T-cell (primary cell): ENCODE measurements at places on chromosomes 4 and X. TPM values are rescaled to one million over a fixed set of nuclear protein-coding genes. Genes with fewer than 3 reads are reported as not detected.

DNA sequence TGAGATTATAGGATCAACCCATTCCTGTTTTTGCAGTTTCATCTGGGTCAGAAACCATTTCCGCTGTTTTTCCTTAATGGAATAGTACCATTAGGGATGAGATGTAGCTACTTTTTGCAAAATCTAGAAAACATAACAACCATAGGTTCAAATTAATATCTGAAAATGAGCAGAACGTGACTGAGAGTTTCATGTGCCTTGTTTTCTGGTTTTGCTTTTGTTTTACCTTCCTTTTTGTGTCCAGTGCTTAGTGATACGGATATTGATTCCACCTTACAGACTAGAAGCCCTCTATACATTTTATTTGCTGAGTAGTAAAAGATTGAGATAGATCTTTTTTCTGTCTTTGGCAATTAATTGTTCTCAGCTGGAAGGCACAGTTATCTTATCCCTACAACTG is 46.5 kb downstream of the SNX25 start:
- no peak for DNase-seq

The COL25A1 gene
- total RNA-seq = 0.53 TPM

- DNase-seq = no peak
These were observed 395.2 kb upstream of the INTU start for GRCh38 chr4:127237581-127237980.

The P2RY10 gene
- total RNA-seq = 60.7 TPM

DNA sequence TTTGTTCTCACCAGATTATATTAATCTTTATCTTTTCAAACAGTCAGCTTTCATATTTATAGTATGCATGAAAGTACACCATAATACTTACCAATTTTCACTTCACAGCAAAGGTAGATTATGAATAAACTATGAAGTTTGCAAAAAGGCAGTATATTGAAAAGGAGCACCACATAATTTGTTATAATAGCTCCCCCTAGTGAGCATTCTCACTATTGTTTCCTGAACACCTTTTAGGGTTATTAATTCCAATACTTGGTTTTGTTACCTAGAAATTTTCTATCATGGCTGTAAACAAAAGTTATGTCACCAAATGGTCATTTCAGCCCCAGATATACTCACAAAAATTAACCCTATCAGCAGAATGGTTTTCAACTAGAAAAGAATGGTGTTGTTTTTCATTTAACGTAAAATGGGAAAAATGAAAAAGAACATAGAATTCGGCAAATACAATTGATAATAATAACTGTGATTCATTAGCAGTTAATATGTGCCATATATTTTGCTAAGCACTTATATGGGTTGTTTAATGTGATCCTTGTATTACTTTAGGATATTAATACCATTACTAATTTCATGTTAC is 30.2 kb upstream of the NKX6-1 start:
- DNase-seq = no peak

GRCh38 chr4:176205299-176205698 is 9.9 kb upstream of the SPATA4 start:
- no peak for DNase-seq

DNA sequence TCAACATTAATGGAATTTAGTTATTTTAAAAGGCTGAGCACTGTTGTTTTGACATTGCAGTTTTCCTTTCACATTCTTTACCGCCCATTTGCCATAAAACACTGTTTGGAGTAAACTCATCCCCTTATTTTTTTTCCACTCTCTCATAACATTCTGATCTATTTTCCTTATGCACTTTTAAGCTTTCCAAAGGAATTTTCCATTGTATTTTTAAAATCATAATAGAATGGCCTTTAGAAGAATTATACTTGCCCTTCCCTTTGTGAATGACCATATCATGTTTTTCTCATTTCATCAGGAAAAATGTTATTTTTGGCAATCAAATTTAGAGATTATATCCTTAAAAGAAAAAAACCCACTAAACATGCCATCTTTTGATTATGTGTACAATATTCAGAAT is 1074.2 kb downstream of the STIM2 start:
- DNase-seq = no peak

- DNase-seq = no peak
These were observed 954.3 kb downstream of the PCDH7 start for GRCh38 chr4:31674313-31674947.
